ENCODE measurements at places on chromosomes 1 and 21.

DNA sequence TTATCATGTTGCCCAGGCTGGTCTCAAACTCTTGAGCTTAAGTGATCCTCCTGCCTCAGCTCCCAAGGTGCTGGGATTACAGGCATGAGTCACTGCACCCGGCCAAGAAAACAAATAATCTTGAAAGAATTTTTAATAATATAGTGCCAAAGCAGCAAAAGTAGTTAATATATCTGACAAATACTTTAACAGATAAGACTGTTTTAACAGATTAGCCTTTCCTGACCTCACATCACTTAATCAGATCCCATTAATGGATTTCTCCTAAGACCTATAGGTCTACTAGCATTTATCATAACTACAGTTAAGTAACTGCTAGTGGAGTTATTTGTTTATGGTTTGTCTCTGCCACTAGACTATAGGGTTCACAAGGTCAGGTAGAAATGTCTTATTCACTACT is 61.1 kb upstream of the HP1BP3 start:
- no peak for DNase-seq

DNA sequence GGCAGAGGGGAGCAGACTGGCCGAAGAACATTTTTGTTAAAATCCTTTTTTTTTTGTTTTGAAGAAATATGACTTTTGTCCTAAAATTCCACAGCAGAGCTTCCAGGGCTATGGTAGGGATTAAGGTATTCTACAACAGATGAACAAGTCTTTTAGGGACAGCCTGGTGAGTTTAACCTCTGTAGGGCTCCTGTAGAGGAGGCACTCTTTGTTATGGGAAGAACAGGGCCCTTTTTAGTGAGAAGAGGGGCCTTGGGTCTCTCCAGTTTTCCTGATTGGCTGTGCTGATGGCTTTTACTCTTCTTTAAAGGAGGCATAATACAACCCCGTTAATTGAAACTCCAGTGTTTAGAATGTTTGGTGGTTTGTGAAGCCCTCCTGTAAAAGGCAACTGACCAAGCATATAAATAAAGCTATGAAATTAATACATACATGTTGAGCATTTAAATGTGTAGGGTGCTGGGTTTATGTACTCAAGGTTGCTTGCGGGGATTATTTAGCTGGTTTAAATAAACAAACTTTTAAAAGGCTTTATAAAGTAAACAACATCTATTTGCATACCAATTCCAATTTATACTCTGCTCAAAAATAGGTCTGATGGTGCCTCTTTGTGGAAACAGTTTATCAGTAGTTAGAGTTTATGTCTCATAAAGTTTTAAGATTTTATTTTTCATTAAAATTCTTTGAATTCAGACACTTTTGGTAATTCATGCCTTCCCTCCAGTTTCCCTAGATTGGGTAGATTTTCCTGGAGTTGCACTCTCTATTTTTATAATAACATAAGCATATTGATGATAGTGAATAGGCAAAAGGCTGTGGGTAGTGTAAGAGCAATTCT is 46.5 kb downstream of the PBX1 start:
- DNase-seq, result no peak

DNA sequence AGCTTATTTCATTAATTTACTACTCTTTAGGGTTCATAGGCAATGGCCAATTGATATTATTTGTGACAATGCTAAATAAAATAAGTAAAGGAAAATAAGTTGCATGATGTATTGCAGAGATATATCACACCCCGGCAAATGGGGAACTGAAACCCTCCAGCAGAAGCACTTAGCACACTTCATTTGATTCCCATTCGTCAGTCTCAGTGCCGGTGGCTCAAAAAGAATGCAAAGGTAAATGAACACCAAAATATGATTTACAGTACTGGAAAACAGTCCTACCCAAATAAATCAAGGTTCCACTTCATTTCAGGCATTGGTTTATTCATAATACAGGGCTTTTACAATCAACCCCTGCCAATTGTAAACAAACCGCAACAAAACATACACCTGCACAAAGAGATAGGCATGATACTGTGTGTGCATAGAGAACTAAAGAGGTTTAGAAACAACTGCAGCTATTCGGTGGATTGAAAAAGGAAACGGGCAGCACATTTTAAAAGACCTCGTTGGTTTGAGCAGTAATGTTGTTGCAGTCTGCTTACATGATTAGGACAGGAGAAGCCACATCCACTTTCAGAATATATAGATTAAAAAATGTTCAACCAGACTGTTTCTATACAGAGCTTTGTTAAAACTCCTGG is 1019.2 kb downstream of the TTLL7 start:
- no peak for DNase-seq

GRCh38 chr21:37195059-37195458 is 72.1 kb downstream of the VPS26C start:
- DNase-seq, result no peak

- no peak for DNase-seq
These were observed 379.2 kb upstream of the SPAG17 start for GRCh38 chr1:118563981-118564951.

DNA sequence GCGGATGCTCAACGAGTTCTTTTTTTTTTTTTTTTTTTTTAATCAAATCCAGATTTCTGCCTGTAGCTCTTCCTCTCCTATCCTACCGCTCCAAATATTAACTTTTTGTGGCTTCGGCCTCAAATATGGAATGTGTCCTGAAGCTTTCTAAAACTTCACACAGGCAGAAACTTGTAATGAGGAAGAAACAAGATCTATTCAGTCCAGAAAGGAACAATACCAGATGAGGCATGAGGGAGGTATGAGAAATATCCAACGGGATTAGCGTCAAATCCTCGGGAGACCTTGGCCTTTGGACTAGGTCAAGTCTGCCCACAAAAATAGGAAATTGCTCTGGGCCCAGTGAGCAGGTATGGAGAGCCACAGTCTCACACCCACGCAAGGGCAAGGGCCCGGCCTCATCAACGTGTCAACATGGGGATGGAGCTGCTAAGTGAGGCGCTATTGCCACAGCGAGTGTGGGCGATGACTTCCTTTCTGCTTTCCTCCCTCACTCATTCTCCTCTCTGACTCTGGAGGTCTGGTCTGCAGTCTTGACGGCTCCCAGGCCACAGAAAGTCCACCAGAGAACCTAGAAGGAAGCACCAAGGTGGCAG is 66.6 kb downstream of the BCAR3 start:
- DNase-seq, result peak; percentile 34

DNA sequence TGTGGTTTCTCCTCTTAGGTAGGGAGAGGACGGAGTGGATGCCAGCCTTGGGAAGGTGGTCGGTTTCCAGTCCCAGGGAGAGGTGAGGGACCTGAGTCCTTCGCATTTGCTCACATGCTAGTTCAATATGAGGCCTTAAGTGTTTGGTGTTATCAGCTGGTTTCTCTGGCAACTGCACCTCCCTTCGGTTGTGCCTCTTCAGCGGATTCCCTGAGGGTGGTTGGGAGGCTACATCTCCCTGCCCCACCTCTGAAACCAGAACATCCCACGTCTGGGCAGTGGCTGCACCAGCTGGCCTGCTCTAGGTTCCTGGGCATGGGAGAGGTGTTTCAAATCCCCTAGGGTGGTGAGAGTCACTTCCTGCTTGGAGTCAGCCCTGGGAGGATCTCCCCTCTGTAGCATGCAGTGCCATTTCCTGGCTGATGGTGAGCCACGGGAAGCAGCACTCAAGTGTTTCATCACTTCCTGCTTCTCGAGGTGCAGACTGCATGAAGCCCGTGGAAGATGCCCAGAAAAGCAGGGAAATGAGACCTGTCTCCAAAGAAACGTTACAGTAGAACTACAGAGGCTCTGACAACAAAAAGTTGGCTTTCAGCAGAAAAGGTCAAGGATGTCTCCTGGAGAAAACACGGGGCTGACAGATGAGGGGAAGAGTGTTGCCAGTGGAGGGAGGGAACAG is 4.5 kb downstream of the TMEM125 start:
- DNase-seq, result no peak

DNA sequence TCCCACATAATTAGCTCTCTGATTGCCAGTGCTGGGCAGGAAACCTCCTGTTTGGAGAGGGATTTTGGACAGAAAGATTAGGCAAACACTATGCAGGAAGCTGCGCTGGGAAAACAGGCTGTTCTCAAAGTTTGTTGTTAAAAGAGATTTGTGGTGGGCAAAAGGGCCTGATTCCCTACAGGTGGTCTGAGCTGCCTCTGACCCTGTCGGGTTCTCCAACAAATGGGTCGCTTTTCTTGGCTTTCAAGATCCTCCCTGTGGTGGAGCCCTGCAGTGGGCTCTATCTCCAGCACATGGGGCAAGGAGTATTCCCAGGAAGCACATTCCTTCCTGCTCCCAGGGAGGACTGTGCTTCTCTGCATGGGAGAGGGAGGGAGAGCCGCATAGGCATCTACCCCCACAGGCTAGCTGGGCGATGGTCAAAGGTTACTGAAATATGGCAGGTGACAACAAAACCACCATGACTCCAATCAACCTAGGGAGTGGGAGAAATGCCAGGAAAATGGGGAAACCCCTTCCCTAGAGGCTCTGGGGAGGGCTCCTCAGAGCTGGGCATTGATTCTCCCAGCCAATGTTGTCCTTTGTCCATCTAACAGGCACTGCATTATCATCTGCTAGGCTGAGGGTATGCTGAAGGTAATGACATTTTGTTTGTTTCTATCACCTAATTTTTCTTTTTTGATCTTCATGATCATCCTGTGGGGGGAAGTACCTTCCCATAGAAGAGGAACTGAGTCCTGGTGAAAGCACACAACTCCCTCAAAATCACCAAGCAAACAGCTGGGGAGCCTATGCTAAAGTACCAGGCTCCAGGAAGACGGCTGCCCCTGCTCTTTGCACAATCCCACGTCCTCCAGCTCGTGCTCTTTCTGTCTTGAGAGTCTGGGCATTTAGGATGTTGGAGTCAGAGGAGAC is 85.3 kb downstream of the PLXNA2 start:
- DNase-seq, result no peak

DNA sequence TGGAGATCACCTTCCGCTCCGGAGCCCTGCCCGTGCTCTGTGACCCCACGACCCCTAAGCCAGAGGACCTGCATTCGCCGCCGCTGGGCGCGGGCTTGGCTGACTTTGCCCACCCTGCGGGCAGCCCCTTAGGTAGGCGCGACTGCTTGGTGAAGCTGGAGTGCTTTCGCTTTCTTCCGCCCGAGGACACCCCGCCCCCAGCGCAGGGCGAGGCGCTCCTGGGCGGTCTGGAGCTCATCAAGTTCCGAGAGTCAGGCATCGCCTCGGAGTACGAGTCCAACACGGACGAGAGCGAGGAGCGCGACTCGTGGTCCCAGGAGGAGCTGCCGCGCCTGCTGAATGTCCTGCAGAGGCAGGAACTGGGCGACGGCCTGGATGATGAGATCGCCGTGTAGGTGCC is 9.6 kb downstream of the SPATA46 start:
- DNase-seq, result no peak

GRCh38 chr1:95216292-95216990 is 17.6 kb upstream of the RWDD3 start:
- no peak for DNase-seq

DNA sequence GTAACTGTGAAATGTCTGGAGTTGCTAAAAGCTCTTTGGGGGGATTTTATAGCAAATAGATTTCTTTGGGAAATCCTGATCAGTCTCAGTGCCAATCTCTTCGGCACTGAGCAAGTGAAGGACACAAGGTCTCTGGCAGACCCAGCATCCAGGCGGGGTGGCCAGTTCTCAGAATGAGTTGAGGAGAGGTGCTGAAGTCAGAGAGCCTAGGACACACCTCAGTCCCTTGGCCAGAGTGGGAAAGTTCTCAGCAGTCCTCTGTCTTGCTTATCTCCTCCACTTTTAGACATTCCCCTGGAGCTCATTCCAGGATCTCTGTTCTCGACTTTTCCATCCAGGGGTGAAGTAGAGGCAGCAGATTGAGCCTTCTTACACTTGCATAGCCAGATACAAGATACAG is 6.7 kb downstream of the HLX start:
- no peak for DNase-seq

DNA sequence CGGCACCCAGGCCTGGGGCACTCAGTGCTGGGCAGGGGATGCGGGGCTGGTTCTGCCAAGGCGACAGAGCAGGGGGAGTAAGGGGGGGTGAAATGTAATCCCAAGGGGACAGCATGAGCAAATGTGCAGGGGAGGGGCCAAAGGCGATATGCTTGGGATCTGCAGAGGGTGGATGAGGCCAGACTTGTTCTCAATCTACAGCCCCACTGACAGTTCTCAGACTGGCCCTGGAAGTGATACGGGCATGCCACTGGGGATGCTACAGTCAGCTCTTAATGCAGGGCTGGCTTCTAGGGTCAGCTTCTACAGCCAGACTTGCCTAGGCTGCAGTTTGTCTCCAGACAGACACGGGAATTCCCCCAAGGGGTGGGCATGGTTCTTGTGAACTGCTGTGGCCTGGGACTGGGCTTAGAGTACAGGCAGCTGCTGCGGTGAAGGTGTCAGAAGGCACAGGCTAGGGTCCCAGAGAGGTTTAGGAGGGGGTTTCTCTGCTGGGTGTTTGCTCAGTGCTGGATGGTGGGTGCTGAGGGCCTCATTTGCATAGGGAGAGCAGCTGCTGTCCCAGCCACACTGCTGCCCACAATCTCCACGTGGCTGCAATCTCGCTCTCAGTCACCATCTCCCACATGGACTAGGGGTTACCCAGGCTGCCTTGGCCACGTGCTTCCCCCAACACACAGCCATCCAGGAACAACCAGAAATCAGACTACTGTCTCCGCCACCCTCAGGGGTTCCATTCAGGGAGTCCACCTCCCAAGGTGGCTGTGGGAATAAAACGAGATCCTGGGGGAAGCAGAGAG is 190.1 kb downstream of the HIVEP3 start:
- DNase-seq, result no peak

DNA sequence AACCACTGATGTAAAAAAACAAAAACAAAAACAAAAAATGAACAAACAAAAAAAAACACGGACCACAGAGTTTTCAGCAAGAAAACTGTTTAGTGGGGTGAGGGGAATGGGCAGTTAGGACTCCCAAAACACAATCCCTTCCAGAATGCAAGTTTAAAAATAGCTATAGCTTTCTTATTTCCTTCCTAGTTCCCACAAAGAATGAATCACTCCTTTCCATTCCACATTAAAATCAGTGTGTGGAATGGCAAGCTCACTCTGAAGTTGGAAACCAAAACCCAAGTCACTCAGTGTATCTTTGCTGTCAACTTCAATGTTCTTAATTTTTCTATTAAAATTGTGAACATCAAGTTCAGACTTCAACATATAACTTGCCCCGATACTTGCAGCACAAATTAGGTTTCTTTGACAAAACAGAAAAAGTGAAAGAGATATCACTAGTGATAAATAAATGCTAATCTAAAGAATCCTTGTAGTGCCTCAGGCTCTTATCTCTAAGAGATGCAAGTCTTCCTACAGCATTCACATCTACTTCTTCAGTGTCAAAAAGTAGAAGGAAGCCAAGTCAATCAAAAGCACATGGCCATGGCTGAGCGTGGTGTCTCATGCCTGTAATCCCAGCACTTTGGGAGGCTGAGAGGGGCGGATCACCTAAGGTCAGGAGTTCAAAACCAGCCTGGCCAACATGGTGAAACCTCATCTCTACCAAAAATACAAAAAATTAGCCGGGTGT is 45.5 kb downstream of the TOR3A start:
- peak; percentile 25 for DNase-seq

- no peak for DNase-seq
These were observed 7.2 kb downstream of the C1orf35 start for GRCh38 chr1:228095938-228096337.

- no peak for DNase-seq
These were observed 1267.9 kb downstream of the MRPL39 start for GRCh38 chr21:24339406-24339805.

GRCh38 chr1:65182658-65183268 is 34.8 kb downstream of the AK4 start:
- DNase-seq, result no peak

GRCh38 chr1:47711848-47712492 is 274.1 kb downstream of the FOXD2 start:
- DNase-seq, result no peak

All from amniotic stem cell (primary cell).